Choroid plexus epithelial cell (primary cell): ENCODE measurements at places on chromosomes 2 and 18.

DNA sequence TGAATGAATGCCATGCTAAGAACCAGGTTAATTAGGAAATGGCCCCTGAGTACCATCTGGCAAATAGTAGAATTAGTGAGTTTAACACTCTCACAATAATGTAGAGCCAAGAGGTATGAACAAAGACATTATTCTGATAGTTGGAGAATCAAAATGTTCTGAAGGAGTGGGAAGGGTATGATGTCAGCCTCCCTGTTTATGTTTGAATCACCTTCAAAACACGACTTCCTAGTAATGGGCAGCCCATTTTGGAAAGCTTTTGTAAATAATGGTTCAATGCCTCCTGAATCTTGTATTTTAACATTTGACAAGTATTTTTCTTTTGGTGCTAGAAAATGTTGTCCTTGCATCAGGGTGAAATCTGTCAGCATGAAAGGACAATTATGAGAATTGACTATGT is 108.3 kb downstream of the DSEL start:
- DNase-seq = peak; percentile 15

DNA sequence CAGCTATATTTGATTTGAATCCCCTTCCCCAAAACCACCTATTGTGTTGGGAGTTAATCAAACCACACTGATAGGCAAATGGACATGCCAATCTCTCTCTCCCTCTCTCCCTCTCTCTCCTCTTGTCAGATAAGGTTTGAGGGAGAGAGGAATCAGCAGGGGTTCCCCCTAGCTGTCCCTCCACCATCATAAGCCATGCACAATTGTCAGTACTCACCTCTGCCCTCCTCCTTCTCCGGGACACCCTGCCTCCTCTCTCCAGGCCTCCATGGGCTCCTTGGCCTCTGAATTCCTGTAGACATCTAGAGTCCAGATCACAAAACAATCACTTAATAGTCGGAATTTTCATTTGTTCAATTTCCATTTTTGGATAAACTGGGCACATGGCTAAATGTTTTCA is 243.7 kb upstream of the RAB12 start:
- no peak for DNase-seq

- no peak for DNase-seq
Measured at GRCh38 chr18:31190919-31191318, 28.3 kb upstream of the DSC1 start.

GRCh38 chr2:61450144-61450543 is 20.7 kb downstream of the USP34 start:
- DNase-seq = peak; percentile 42

DNA sequence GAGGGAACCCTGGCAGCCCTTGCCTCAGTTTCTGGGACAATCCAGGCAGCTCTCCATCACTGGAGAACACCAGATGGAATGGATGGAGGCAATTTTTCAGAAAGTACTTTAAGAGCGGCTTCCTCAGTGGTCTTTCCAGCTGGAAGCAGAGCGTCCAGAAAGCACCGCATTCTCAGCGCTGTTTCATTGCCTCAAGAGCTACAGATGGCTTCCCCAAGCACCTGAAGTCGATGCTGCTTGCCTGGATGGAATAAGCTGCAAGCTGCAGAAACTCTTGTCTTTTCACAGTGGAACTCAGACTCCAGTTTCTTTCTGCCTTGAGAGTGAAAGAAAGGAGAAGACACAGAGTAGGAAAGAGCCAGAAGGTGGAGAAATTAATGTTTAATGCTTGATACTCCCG is 766.9 kb downstream of the TDRD15 start:
- DNase-seq = no peak

- peak; percentile 57 for DNase-seq
Measured at GRCh38 chr18:35178260-35178659, 62.6 kb upstream of the ZNF397 start.

GRCh38 chr2:156455361-156455975 is 19.3 kb downstream of the GPD2 start:
- peak; percentile 48 for DNase-seq

DNA sequence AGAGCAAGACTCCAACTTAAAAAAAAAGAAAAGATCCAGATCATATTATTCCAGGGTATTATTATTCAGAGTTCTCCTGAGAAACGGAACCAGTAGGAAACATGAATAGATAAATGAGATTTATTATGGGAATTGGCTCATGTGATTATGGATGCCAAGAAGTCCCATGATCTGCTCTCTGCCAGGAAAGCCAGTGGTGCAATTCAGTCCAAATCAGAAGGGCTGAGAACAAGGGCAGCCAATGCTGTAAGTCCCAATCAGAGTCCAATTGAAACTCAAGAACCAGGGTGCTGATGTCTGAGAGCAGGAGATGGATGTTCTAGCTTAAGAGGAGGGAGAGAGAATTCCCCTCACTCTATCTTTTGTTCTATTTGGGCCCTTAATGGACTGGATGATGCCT is 7.8 kb downstream of the SCYGR2 start:
- no peak for DNase-seq

DNA sequence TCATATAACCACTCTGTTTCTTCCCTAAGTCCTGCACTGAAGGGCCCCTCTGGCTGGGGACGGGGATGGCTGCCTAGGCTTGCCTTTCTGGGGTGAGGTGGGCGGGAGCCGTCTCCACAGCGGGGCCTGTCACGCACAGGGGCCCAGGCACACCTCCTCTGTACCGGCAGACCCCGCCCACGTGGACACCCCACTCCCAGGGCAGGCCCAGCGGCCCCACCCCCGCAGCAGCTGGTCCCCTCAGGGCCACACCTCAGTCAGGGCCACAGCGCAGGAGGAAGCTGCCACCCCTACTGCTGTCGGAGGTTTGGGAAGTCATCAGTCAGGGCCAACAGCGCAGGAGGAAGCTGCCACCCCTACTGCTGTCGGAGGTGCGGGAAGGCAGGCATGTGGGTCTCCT is 257.6 kb upstream of the RAB6C start:
- no peak for DNase-seq

DNA sequence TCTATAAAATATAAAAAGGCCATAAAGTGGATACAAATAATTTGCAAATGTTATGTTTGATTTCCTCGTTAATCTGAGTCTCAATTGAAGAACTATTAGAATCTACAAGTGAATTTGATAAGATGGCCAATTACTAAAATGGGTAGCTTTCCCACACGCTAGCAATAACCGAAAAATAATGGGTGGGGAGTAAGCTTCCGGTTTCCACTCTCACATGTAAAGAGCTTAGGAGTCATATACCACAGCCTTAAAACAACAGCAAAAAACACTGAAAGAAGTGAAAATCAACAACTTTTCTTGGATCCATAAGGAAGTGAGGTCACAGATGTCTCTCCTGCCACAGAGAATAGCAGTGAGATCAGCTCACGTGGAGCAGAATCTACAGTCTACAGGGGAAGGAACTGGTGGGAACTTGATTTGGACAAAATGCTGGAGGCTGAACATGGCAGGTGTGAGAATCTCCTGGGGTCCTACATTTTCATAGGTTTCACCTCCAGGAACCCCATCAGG is 18.6 kb downstream of the THAP4 start:
- no peak for DNase-seq
